Cardiac muscle cell (in vitro differentiated cells and primary cell): ENCODE measurements at places on chromosomes 4 and X.

DNA sequence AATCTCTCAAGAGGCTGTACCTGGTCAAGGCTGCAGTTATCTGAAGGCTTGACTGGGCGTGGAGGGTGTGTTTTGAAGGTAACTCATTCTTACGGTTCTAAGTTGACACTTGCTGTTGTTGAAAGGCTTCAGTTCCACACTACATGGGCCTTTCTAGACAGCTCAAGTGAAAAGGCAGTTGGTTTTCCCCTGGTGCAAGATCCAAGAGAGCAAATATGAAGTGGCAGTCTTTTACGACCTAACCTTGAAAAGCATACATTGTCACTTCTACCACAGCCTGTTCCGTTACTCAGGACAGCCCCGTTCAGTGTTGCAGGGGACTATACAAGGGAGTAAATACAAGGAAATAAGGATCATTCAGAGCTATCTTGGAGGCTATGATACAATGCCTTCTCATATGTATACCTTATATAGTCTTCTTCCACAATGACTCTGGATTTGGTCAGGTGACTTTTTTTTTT is 46.2 kb downstream of the PDS5A start:
- DNase-seq = no peak

DNA sequence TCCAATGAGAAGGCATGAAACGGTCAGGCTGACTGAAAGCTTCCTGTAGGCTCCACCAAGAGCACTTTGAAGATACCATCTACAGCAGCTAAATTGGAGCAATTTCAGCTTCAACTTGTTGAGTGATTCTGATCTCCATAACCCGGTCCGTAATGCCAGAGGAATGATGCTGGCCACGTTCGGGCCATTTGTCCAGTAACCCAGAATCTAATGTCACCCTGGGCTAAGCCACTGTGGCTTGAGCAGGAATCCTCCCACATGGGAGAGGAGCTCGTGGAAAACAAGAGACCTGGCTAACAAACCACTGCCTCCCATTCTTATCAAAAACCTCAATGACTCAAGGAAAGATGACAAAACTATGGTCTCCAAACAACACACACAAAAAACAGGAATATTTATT is 14.2 kb upstream of the TCEAL4 start:
- DNase-seq = no peak

GRCh38 chrX:150364347-150365050 is 1.4 kb downstream of the MAMLD1 start:
- DNase-seq = peak; percentile 33

- DNase-seq = peak; percentile 41
These were observed 21.0 kb upstream of the UBA6 start for GRCh38 chr4:67721770-67722597.

GRCh38 chr4:101795704-101796103 is 5.2 kb downstream of the BANK1 start:
- no peak for DNase-seq

DNA sequence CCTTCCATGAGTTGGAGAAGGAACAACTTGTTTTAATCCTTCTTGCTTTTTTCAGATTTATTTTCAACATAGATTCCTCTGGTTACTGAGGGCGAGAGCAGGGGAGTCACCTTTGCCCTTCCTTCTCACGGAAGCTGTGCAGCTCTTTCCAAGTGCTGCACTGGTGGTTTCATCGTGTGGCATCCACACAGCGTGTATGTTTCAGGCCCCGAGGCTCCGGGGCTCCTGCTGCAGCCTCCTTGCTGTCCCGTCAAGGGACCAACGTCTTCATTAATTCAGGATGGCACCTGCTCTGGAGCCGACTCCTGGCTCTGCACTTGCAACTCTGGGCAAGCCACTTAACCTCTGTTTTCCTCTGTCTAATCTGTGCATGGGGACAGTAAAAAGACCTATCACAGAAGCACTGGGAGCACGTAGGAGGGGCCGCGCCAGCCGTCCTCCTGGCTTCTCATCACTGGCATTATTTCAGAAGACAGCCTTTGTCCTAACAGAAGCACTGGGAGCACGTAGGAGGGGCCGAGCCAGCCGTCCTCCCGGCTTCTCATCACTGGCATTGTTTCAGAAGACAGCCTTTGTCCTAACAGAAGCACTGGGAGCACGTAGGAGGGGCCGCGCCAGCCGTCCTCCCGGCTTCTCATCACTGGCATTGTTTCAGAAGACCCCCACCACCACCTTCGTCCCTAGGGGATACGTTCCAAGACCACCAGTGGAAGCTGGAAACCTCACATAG is 117.8 kb upstream of the NKX1-1 start:
- DNase-seq = no peak

GRCh38 chr4:185573651-185574199 is 38.4 kb upstream of the PDLIM3 start:
- DNase-seq = peak; percentile 84

DNA sequence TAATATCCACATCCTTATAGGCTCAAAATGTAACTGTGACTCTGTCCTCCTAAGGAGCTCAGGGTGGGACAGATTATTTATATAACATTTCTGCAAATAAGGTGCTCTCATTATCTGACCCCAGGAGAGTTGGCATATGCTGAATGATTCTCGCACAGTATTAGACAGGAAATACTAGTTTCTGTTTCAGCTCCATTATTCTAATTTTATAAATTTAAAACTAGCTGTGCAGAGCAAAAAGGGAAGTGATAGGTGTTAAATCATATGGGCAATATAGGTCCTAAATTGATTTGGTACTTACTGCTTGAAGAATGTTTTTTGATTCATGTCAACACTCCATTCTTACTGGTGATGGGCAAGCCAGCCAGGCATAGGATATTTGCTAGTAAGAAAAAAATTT is 141.5 kb downstream of the GLRA2 start:
- no peak for DNase-seq

GRCh38 chr4:77045490-77045889 is 30.3 kb downstream of the CCNI start:
- peak; percentile 40 for DNase-seq

- DNase-seq = peak; percentile 7
These were observed 56.4 kb downstream of the C4orf51 start for GRCh38 chr4:145736241-145736831.

DNA sequence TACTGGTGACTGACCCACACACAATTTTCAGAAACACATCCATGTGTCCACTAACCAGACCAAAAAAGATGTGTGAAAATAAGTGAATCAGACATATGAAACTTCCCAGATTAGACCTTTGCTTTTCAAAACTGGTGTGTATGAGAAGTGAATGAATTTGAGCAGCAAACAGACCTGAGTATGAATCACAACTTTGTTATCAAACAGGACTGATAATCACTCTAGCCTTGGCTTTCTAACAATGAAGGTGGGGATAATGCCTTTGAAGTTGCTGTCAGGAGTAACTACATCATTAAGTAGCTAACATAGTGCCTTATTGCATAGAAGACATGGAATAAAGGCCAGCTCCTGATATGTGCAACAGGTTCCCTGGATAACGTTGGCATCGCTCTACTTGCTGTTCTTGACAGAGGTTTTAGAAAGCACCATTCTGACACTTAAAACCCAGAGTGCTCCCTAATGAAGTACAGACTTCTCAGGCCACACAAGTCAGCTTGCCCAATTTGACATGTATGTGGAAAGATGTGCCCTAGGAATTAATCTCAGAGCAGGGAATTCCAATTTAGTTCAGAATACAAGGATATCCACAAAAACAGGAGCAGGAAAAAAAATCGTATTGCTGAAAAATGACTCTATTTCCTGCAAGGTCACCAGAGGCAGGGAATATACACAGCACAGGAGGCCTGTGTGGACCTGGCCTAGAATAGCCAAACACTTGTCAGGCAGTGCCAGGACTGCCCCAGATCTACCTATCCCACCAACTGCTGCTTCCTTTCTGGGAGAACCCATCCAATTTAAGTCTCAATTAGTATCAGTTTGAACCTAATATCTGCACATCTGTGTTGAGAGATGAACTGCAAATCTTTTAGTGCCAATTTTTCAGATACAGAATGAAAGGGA is 87.7 kb downstream of the MAML3 start:
- no peak for DNase-seq

DNA sequence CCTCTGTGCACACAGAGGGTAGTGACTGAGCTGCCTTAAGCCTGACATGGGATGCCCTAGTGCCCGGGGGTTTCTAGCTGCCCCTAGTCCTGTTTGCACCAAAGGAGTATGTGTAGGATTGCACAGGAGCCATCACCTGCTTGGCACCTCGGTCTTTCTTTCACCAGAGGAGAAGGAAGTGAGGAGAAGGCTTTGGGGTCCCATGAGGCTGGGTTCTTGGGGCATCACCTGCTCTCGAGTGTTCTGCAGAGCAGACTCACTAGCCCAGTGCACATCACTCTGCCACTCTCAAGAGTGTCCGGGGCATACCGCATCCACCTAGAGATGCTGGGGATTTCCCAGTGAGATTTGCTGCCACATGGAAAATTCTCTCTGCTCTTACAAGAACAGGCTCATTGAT is 40.5 kb upstream of the GPR78 start:
- DNase-seq = no peak

GRCh38 chr4:108885211-108885610 is 122.4 kb upstream of the ETNPPL start:
- no peak for DNase-seq

DNA sequence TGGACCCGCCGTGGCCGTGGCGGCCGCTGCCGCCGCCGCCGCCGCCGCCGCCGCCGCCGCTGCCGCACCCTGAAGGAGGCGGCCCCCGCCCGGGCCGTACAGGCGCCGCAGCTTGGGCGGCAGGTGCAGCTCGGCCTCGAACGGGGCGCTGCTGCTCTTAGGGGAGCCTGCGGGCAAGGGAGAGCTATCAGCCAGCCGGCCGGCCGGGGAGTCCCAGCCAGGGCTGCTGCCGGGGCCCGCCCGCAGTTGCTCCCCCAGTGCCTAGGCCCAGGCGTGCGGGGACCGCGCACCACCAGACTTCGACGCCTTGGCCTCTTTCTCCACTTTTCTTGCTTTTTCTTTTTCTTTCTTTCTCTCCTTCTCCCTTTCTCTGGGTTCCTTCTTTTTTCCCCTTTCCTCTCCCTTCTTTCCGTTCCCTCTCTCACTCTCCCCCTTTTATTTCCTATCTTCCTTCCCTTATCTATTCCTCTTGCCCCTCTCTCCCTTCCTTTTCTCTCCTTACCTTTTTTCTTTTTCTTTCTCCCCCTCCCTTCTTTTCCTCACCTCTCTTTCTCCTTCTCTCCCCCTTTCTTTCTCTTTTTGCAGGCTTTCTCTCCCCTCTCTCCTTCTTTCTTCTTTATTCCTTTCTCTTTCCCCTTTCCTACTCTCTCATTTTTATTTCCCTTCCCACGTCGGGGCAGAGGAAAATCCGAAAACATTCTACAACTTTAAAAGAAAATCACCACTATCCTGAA is 2.0 kb downstream of the ARX start:
- DNase-seq = no peak

DNA sequence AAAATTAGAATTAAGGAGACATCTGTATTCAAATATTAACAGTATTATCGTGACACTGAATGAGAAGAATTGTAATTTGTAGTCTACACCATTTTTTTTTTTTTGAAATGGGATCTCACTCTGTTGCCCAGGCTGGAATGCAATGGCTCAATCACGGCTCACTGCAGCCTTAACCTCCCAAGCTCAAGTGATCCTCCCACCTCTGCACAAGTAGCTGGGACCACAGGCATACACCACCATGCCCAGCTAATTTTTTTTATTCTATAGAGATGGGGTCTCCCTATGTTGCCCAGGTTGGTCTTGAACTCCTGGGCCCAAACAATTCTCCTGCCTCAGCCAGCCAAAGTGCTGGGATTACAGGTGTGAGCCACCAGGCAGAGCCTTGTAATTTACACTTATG is 24.8 kb downstream of the ELF2 start:
- no peak for DNase-seq

GRCh38 chrX:30301963-30302362 is 7.2 kb downstream of the NR0B1 start:
- peak; percentile 70 for DNase-seq

DNA sequence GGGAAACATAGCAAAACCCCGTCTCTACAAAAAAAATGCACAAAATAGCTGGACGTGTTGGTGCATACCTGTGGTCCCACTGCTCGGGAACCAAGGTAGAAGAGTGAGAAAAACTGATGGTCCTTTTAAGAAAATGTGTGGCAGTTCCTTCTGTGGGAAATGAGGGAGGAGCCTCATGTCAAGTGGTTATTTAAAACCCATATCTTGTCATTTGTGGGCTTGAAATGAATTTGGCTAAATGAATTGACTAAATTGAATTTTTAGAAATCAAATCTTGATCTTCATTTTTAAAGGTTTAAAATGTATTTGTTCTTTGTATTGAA is 16.2 kb upstream of the LAMP2 start:
- DNase-seq = no peak

- DNase-seq = no peak
These were observed 113.5 kb downstream of the RPA4 start for GRCh38 chrX:96997196-96997595.

GRCh38 chrX:154436374-154436982 is 476 bp upstream of the GDI1 start:
- DNase-seq = peak; percentile 61

DNA sequence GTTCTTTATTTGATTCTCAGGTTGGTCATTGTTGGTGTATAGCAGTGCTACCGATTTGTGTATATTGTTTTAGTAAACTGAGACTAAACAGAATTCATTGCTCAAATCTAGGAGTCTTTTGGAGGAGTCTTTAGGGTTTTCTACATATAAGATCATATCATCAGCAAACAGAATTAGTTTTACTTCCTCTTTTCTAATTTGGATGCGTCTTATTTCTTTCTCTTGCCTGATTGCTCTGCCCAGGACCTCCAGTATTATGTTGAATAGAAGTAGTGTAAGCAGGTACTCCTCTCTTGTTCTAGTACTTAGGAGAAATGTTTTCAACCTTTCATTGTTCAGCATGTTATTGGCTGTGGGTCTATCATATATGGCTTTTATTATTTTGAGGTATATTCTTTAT is 92.6 kb downstream of the IQCM start:
- DNase-seq = no peak

DNA sequence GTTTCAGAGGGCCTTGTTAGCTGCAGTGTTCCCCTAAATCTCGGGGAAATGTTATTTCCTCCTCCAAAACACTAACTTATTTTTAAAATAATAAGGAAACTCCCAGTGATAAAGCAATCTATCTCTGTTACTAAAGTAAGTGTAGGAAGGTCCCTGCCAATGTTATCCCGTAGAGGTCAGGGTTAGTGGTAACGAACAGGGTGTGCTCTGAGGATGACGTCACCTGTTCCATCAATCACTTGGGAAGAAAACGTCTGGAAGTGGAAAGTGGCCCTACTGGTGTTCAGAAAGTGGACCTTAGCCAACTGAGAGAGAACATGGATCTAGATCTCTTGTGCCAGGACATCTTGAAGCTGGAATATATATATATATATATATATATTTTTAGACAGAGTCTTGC is 249.5 kb downstream of the BCOR start:
- no peak for DNase-seq

DNA sequence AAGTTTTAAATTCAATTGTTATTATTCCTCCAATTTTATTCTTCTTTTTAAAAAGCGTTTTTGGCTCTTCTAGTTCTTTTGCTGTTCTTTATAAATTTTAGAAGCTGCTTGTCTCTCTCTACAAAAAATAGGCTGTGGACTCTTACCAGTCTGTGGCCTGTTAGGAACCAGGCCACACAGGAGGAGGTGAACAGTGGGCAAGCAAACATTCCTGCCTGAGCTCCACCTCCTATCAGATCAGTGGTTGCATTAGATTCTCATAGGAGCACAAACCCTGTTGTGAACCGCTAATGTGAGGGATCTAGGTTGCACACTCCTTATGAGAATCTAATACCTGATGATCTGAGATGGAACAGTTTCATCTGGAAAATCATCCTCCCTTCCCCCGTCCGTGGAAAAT is 23.1 kb downstream of the JADE3 start:
- DNase-seq = no peak
